ENCODE measurements at places on chromosomes 11 and 22.

DNA sequence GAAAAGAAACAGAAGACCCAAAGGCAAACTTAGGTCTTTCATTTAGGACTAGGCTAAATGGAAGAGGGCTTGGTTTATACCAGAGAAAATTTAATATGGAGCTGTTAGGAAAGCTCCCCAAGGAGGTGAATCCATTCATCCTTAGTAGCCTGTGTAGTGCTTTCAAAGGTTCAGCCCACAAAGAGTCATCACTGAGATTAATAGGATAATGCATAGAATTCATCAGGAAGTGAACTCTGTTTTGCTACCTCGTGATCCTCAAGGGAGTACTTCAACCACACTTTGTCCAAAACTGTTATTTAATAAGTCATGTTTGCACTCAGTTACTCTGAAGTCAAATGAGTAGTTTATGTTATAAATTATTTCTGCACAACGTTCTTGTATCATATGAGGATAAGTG, 43.3 kb upstream of the MMP7 start:
- no peak for DNase-seq

DNA sequence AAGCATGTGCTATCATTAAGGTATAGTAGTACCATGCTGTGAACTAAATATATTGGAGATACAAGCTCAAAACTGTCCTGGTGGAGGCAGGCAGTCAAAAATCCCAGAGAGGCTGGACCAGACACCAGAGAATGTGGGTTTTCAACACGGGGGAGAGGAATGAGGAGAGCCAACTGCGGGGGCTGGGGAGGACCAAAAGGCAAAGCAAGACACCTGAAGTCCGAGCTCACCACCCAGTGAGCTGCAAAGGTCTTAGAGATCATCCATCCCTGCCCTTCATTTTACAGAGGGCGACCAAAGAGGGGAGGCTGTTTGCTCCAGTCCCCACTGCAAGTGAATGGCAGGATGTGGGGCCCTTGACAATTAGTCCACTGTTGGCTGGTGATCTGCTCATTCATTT, 10.0 kb downstream of the RIBC2 start:
- DNase-seq: no peak

DNA sequence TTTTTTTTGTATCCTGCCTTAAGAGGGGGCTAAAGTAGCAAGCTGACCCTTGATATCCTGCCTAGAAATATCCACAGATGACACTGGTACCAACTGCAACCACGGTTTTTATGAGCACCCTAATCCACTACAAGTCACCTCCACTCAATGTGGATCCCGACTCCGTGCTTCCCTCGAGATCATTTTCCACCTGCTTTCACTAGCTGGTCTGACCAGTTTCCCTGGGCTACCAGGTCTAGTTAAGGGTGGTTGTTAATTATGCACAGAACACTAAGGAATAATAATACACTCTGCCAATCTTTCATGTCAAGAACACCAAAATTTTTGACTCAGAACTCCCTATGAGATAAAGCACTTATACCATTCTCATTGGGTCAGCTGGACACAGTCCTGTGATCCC, 82.3 kb downstream of the ABTB2 start:
- no peak for DNase-seq

- DNase-seq: no peak
These were observed 26.8 kb downstream of the TRIM44 start for GRCh38 chr11:35689081-35689996.

GRCh38 chr11:28736256-28736655, 628.1 kb downstream of the METTL15 start:
- DNase-seq: no peak

- peak; percentile 11 for DNase-seq
These were observed 251.9 kb downstream of the ST3GAL4 start for GRCh38 chr11:126607374-126607773.

DNA sequence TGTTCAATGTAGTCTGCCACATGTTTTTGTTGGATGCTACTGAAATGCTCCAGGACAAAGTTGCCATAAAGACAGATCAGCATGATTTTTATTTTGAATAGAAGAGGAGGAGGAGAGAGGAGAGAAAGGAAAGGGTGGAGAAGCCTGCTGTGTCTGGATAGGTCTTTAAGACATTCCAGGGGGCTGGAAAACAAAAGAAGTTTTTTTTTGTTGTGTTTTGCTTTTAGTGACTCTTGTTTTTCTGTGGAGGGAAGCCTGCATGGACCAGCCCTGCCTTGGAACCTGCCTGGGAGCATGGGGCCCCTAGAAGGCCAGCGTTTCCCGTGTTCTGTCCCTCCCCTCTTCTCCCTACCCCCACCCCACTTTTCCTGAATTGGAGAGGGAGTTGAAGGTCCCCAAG, 2.3 kb downstream of the TSPAN18 start:
- DNase-seq: no peak

DNA sequence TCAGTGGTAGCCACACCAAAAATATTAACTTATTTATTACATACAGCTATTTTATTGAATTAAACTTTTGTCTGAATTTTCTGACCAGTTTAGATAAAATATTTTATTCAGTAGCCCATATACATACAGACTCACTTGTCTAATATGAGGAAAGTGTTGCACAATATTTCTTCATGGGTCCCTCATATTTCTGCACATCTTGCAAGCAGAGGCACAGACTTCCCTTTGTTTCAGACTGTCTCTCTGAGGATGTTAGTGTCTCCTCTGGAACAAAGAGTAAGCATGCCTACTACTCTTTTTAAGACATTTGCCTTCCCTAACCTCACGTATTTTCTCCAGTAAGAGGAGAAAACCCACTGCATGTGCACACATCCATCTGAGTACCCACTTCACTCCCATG, 81.2 kb downstream of the OR5AK2 start:
- DNase-seq: no peak

GRCh38 chr22:37534445-37534844, 15.2 kb upstream of the CARD10 start:
- DNase-seq: no peak

DNA sequence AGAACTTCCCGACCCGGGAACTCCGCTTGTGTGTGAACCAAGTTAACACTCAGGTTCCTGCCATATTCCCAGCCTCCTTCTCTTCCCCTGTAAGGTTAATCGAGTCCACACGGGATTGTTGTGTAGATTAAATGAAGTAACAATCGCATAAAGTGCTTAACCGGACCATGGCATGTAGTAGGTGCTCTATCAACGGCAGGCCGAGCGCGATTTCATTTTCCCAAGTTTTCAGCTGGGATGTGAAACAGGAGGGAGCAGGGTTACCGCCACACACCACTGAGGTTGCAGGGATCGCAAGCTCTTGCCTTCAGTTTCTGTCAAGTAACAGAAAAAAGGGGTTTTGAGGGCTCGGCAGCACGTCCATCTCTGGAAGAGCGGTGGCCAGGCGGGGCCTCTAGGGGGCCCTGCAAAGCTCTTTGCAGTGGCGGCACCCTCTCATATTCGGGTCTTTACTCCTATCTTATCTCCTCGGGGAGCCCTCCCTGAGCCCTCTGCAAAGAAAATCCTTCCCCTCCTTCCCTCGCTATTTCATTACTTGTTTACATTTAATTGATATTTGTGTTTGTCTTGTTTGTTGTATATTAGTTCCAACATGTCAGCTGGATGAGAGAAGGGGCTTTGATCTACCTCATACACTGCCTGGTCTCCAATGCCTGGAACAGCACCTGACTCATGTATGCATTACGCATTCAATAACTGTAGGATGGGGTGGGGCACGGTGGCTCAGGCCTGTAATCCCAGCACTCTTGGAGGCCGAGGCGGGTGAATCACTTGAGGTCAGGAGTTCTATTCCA, 816 bp upstream of the PLEKHA7 start:
- DNase-seq: peak; percentile 20

DNA sequence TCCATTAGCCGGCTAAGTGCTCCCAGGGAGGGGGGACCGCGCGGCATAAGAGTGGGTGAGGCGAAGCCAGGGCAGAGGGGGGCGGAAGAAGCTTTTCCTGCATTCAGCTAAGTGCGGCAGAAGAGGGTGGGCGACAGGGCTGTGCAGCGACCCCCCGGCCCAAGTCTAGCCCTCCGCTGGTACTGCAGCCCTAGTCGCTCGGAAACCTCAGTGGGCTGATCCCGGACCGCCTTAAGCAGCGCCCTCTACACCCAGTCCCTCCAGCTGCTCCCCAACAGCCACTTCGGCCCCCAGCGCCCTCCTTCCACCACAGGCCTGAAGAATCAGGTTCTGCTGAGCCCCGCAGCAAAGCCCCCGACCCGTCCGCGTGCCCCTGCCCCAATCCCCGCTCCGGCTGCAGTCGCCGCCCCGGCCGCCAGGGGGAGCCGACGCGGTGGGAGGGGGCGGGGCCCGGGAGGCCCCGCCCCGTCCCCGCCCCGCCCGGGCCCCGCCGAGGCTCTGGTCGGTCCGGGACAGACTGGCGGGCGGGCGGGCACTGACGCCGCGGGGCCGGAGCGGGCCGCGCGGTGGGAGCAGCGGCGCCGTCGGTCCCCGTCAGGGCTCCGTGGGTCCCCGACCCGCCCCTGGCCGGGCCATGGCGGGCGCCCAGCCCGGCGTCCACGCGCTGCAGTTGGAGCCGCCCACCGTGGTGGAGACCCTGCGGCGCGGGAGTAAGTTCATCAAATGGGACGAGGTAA, at the start of gene PLCB3:
Gene PLCB3 (plus strand): TSS at position 515 of the 737 bp plus-strand sequence. CDS start 120 bp downstream, at position 635.
- DNase-seq: peak; percentile 63

DNA sequence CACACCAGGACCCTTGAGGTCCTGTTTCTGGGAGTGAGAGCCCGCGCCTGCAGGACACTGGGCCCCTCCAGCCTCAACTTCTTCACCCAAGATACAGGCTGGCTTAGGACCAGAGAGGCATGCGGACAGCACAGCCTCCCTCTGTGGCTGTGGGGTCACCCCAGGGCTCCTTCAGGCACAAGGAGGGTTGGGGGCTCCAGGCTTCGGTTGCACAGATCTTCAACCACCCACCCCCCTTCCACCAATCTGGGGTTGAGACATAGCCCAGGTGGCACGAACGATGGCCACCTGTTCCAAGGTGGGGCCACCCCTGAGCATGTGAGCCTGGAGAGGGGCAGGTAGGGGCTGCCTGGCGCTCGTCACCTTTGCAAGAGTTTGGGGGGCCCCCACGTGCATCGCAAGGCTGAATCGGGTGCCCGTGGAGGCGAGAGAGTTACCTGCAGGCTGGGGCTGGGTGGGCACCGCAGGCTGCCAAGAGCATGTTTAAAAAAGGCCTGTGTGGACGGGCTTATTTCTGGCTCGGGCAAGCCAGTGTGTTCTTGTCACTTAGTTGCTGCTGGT, 1.2 kb downstream of the ZDHHC8 start:
- DNase-seq: no peak
